Skeletal muscle cell (primary cell): ENCODE measurements at places on chromosomes 2 and 18.

GRCh38 chr2:153478289-153479261 is at the start of gene RPRM:
TSS of gene RPRM (minus strand) at chr2:153478762. CDS start at chr2:153478565, 197 bp downstream.
- no peak for DNase-seq

DNA sequence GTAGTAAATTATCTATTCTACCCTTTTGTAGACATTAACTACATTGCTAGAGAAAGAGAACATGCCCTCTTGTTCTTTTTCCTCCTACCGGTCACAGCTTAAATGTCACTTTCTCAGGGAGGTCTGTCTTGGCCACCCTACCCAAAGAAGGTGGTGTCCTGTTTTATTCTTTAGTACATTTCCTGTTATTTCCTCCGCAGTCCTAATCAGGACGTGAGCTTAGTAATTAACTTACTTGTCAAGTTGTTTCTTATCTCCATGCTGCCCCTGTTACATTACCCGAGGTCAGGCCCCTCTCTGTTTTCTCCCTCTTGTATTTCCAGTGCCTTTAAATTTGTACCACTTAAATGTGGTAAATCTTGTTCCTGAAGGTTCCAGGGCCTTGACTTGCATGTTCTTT is 73.7 kb upstream of the RMDN2 start:
- no peak for DNase-seq

GRCh38 chr18:66564236-66564635 is 39.7 kb downstream of the CDH19 start:
- no peak for DNase-seq

GRCh38 chr18:78894033-78894305 is 85.6 kb upstream of the SALL3 start:
- no peak for DNase-seq

DNA sequence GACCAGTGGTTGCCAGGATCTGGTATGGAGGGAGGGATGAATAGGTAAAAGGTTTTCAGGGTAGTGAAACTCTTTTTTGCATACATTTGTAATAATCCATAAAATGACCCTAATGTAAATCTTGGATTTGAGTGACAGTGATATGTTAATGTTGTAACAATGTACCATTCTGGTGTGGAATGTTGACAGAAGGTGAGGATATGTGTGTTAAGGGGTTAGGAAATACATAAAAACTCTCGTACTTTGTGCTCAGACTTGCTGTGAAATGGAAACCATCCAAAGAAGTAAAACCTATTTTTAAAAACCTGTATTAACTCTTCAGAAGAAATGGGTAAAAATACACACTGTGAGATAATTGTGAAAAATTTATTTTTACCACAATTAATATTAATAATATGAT is 66.2 kb downstream of the SYT4 start:
- no peak for DNase-seq
